Activated CD8-positive, alpha-beta memory T cell treated with anti-CD3 and anti-CD28 coated beads for 1 hour (primary cell): ENCODE measurements at places on chromosomes 3 and 15.
A peak's percentile ranks its signal among the peaks of the same experiment; 100 is the strongest.

- no peak for DNase-seq
These were observed 137.7 kb downstream of the NUP210 start for GRCh38 chr3:13282358-13282985.

DNA sequence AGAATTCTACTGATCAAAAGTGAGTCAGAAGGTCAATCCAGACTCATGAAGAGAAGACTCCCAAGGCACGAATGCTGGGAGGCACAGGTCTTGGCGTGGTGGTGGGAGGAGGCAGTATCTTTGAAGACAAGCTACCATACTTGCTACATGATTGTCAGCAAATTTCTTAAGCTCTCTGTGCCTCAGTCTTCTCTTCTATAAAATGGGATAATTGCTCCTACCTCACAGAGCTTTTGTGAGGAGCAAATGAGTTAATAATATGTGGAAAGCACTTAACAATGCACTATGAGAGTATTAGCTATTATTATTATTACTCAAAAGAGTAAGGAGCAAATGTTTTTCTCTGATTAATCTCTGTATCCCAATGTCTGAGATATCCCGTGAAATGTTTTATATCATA is 36.2 kb downstream of the EHD4 start:
- no peak for DNase-seq

DNA sequence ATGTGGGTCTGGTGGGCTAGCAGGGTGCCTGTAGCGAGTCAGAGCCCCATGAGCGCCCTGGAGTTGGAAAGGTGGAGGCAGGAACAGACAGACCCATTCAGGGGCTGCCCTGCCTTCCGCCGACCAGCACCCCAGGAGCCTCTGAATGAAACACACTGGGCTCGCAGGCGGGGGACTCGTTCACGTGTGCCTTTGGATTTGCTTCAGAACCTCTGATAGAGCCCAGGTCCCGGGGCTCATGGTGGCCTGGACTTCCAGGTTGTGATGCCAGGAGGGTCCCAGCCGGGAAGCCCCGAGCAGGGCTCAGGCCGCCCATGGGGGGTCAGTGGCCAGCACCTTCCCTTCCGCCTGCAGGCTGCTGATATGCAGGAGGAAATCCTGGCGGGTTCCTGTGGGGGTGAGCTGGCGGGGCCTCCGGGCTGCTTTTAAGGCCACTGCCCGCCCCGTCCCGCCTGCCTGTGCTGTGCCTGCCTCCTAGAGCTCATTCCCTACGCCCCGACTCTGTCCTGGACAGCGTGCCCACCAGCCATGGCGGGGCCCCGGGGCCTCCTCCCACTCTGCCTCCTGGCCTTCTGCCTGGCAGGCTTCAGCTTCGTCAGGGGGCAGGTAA is at the start of gene STAB1:
Gene STAB1 (plus strand): TSS at position 453 of the 610 bp plus-strand sequence. CDS start 76 bp downstream, at position 529.
- no peak for DNase-seq

DNA sequence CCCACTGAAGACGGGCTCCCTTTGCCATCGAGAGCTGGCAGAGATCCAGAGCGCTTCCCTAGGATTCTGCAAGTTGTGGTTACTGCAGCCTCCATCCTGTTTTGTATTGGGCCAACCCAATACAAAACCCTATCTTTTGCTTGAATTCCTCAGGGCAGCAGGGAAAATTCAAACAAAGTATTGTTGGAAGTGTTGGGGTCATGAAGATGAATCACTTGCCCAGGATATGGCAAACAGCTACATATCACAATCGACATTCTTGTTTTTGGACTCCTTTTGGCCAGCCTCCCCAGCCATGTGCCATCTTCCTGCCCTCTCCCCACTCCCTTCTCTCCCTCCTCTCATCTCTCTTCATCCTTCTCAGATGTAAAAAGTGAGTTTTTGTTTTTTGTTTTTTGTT is 100.0 kb upstream of the TRIM42 start:
- no peak for DNase-seq

GRCh38 chr3:88641033-88641604 is 466.3 kb upstream of the EPHA3 start:
- DNase-seq, result no peak

DNA sequence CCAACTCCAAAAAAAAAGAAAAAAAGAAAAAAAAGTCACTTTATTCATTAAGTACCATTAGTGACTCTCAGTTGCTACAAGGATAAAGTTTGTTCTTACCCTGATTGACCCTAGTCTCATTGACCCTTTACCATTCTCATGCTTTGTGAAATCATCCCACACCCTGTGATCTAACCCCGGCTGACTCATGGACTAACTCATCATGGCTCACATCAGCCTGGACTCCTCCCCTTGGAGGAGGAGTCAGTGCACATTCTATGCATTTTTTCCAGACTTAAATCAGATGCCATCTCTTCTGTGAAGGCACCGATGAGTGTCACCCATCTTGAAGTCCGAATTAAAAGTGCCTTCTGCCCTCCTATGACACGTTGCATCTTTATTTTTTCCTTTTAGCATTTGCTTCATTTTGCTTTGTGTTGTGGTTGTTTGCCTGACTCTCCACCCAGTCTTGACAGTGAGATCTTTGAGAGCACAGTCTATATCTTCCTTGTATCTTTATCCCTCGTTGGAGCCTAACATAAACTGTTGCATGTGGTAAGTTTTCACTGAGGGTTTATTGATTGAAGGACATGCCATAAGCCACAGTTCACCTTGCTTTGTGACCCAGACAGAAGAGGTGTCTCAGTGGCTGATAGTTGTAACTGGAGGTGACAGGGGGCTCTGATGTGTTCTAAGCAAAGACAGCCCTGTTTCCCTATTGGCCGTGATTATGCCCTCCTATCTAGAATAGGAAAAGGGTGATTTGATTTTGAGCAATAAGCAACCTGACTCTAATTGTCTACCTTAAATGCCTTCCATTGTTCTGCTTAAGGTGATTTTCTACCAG is 72.1 kb downstream of the IL1RAP start:
- no peak for DNase-seq

DNA sequence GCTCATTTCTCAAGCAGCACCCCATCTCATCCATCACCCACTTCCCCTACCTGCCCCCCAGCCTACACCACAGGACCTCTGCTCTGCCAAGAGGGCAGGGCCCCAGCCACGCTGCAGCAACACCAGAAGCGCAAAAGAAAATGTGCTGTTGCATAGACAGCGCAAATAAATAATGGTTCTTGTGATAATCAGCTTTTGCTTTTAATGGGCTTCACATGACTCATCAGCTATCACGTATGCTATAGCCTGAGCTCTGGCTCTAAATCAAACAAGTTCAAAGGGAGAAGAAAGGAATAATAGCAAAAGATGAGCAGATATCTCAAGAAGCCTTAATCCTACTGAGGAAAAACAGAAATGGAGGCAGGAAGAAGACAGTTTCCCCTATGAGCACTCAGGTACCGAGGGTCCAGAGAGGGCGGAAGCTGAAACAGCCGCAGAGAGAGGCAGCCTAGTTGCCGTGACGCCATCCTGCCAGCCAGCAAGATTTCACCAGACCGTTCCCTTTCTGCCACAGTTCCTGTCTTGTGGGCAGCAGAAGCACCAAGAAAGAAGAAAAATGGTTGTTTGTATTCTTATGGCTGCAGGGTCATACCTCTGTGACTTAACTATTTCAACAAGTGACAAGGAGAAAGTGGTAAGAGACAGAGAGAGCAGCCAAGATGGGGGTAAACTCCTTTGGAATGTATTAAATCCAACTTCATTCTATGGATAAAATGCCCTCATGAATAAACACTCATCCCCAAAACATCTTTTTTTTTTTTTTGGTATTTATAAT is 22.0 kb downstream of the RAB27A start:
- peak; percentile 70 for DNase-seq

GRCh38 chr3:36548712-36549111 is 168.4 kb downstream of the STAC start:
- DNase-seq, result no peak

- no peak for DNase-seq
These were observed 60.6 kb upstream of the RYK start for GRCh38 chr3:134311265-134311664.

DNA sequence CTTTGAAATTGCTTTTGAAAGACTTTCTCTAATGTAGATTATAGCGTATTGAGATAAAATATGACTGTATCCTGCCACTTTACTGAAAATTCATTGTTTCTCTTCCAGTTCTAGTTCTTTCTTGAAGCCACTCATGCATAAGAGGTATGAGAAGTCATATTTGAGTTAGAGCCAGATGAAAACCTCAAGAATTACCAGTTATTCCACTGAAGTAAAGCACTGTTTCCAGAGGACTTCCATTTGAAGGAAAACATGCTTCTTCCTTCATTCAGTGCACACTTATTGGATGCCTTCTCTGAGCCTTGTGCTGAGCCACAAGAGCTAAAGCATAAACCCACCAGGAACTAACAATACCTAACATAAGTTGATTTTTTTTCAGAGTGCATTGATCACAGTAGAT is 513.4 kb downstream of the ZNF385D start:
- no peak for DNase-seq

GRCh38 chr15:38930851-38931572 is 366.4 kb upstream of the RASGRP1 start:
- no peak for DNase-seq

DNA sequence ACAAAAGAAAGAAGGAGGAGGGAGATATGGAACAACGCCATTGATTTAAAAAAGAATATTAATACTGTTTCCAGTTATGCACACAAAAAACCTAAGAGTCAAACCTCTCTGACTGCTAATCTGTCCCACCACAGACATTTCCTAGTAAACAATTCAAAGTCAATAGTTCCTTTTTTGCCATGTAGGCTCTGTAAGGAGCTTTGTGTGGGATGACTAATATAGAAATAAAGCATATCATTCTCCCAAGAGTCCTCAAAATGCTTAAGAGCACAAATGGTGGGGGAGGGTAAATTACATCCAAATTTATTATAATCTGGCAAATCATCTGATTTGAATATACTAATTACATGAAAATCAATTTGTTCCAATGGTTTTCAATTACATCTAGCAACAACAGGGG is 155.9 kb upstream of the CNTN4 start:
- DNase-seq, result no peak

GRCh38 chr15:51846463-51847230 is 17.2 kb downstream of the TMOD3 start:
- no peak for DNase-seq

DNA sequence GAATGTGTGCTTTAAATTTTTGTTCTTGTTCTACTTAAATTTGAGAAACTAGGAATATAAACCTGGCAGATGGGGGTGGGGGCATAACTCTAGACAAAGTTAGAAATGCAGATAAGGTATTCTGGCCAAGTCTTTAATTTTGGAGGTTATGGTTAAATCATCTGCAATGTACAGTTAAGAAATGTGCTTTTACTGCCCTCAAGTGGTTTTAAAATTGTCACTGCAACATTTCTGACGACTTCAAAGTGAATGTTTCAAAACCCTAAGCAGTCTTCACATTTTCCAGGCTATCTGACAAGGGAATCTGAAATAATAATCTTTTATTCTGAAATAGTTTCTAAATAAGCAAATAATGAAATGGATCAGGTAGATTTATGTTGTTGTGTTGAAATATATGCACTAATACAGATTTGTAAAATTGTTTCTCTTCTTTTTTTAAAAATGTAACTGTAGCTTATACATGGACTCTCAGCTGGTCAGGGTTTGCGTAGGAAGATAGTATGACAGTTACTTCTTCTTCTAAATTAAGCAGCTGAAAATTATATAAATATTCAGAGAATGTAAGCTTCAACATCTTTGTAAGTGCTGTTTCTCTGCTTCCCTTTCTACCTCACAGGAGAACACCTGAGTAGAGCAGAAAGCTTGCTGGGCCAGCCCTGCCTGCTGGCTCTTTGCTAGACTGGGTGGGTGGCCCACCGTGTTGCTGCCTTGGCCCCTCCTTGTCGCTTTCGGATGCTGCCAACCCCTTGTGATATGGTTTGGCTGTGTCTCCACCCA is 45.0 kb downstream of the SUCNR1 start:
- no peak for DNase-seq

DNA sequence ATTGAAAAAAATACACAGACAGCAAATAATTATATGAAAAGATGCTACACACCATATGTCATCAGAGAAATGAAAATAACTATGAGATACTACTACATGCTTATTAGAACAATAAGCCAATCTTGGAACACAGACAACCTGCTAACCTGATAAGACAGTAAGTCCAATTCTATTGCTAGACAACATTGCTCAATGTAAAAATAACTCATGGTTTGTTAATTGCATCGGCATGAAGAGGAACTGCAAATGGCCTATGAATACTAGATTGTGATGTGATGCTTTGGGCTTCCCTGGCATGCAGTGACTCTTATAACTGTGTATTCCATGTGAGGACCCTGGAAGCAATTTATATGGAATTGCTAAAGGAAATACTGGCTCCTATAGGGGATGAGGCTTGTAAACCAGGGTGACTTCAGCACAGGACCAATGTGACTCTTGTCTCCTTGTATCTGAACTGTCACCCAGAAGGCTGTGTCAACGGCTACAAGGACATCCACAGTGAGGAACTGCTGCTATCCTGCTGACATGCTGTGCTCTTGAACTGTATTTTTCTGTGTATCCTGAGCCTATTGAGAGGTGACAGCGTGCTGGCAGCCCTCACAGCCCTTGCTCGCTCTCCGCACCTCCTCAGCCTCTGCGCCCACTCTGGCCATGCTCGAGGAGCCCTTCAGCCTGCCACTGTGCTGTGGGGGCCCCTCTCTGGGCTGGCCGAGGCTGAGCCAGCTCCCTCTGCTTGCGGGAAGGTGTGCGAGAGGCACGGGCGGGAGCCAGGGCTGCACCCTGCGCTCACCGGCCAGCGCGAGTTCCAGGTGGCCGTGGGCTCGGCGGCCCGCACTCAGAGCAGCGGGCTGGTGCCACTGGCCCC is 385.7 kb downstream of the CNTN4 start:
- no peak for DNase-seq

DNA sequence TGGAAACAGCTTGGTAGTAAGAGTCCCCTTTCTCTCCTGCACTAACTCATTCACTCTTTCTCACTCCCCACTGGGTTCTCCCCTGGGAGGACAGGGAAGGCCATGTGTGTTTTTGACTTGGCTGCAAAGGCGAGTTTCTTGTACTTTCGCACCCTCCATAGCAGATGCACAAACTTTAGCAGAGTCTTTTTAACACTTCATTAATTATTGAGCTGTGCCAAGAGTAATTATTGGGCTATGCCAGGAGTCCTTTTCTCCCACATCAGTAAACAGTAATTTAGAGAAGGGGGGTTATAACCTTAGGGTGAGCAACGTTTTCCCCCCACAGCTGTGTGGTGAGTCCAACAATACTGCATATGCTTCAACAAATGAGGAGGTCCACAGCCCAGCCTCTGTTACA is 224.4 kb upstream of the ATP11B start:
- no peak for DNase-seq

DNA sequence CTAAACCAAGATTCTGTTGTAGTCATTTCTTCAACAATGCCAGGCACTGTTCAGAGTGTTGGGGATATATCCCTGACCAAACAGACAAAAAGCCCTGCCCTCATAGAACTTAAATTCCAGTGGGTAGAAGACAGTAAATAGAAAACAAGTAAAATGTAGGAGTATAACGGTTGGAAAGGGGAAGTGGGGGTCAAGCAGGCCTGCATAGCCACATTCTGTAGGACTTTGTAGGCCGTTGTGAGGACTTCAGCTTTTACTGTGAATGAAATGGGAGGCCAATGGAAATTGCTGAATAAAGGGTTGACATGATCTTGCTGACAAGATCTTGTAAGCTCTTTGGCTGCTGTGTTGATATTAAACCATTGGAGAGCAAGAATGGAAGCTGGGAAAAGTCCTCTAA is 1.8 kb downstream of the MRPS11 start:
- DNase-seq, result no peak
